ENCODE measurements at places on chromosomes 6 and 20.
A peak's percentile ranks its signal among the peaks of the same experiment; 100 is the strongest.

DNA sequence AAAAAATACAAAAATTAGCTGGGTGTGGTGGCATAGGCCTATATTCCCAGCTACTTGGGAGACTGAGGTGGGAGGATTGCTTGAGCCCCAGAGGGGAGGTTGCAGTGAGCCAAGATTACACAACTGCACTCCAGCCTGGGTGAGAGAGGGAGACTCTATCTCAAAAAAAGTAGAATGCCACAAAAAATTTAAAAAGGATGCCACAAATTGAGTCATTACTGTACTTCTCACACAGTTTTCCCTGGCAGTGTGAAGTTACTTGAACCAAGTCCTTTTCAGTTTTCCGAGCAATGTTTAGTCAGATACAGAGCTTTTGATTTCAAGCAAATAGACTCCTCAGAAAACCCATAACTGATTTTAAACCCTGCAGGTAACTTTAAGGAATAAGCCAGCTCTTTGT is 53.3 kb downstream of the TNFRSF21 start:
- DNase-seq = no peak

DNA sequence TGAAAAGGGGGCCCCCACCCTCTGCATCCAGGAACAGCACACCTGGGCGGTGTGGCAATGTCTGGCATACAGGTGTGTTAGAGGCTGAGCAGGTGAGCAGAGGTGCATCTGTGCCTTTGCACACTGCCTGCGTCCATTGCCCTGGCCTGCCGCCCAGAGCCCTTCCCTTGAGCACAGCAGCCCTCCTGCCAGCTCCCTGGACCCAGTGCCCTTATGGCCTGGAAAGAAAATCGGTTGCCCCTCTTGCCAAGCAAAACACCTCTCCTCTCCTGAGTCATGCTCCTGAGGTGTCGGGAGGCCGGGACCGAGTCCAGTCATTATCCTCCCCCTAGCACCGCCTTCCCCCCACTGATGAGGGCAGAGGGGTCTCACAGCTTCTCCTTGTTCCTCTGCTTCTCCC is 259.9 kb downstream of the SMOC2 start:
- no peak for DNase-seq

GRCh38 chr6:20279051-20279450 is 66.8 kb upstream of the MBOAT1 start:
- no peak for DNase-seq

DNA sequence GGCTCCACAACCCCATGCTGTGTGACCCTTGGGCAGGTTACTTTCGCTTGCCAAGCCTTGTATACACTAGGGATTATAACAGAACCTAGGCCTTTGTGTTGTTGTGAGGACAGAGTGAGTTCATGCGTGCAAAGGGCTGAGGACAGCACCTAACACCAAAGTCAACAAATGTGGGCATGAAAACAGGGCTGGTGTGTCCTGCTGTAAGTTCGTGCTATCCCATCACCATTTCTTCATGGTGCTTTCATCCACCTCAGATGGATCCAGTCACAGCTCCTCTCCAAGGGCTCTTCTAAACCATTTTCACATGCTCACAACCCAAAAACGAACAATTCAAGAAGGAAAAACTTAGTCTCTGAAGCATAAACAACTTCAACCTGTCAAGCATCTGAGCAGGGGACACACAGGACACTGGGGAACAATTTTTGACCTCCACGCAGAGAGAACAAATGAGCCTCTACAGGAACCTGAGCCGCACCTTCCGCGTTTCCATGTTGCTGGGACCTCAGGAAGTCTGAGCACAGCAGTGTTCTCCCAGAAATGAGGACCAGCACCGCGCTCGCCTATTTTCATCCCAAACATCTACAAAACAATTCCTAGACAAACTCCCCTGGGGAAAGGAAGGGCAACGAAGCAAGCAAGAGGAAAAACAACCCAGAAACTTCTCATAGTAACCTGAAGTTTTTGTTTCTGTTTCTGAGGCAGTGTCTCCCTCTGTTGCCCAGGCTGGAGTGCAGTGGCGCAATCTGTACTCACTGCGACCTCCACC is 3.1 kb downstream of the LRP11 start:
- no peak for DNase-seq

- DNase-seq = peak; percentile 41
Observed at GRCh38 chr6:7673063-7673536, 52.8 kb upstream of the BMP6 start.

- no peak for DNase-seq
Observed at GRCh38 chr6:166766769-166767168, 139.7 kb upstream of the RPS6KA2 start.

DNA sequence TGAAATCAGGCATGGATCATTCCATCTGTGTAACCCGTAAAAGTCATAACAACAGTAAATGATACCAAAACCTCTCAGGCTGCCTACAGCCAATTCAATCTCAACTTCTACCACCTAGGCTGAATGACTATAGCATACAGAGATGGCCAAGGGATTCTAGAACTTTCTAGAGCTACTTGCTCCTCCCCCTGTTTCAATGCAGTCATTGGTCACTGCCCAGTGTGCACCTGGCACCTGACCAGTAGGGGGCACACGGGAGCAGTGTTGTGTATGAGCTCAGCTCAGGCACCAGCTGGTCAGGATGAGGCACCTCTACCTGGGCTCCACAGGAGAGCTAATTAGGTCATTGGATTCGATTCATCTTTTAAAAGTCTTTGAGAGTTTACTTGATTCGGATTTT is 86.2 kb downstream of the PLEKHG1 start:
- no peak for DNase-seq

DNA sequence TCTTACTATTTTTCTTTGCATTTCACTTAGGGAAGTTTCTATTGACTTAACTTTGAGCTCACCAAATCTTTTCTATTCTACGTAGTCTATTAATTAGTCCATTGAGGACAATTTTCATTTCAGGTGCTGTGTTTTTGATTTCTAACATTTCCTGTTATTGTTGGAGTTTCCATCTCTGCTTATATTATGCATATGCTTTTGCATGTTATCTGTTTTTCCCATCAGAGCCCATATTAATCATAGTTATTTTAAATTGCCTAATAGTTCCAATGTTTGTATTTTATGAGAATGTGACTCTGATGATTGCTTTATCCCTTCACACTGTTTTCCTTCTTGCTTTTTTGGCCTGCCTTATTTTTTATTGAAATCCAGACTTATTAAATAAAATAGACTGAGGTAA is 414.5 kb upstream of the OPRM1 start:
- DNase-seq = no peak

DNA sequence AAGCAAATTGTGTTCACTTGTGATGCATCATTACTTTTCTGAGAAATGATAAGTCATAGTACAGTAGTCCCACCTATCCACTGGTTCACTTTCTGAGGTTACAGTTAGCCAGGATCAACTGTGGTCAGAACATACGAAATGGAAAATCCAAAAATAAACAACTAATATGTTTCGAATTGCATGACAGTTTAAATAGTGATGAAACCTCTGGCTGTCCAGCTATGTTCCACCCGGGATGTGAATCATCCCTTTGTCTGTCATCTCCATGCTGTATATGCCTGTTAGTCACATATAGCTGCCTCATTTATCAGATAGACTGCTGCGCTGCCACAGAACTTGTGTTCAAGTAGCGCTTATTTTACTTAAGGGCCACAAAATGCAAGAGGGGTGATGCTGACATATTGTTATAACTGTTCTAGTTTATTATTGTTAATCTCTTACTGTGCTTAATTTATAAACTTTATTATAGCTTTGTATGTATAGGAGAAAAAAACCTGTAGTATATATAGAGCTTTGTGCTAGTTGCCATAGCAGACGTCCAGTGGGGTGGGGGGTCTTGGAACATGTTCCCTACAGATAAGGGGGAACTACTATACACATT is 29.2 kb downstream of the AFDN start:
- peak; percentile 31 for DNase-seq

GRCh38 chr6:33996120-33996475 is 149.8 kb downstream of the GRM4 start:
- DNase-seq = no peak

GRCh38 chr6:148261470-148261869 is 81.2 kb upstream of the SASH1 start:
- no peak for DNase-seq

DNA sequence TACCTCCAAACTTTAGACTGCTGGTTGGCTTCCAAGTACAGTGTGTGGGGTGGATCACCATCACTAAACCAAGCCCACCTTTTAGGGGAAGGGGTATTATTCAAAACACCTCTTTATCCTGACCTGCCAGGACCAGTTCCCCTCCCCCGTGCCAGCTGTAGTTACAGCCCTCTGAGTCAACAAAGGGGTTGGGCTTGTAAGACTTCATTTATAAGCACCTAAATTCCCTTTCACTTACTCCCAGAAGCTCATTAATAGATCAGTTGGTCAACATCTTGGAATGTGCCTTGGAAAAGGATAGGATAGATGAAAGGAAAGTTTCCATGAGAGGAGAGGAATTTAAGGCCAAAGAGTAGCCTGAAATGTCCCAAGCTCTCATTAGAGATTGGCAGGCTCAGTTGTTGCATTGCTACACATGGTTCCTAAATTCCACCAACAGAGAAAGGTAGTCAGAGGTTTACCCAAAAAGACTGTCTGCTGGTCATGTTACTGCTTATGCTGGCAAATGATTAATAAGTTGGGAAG is 59.2 kb downstream of the TNFAIP3 start:
- peak; percentile 51 for DNase-seq

DNA sequence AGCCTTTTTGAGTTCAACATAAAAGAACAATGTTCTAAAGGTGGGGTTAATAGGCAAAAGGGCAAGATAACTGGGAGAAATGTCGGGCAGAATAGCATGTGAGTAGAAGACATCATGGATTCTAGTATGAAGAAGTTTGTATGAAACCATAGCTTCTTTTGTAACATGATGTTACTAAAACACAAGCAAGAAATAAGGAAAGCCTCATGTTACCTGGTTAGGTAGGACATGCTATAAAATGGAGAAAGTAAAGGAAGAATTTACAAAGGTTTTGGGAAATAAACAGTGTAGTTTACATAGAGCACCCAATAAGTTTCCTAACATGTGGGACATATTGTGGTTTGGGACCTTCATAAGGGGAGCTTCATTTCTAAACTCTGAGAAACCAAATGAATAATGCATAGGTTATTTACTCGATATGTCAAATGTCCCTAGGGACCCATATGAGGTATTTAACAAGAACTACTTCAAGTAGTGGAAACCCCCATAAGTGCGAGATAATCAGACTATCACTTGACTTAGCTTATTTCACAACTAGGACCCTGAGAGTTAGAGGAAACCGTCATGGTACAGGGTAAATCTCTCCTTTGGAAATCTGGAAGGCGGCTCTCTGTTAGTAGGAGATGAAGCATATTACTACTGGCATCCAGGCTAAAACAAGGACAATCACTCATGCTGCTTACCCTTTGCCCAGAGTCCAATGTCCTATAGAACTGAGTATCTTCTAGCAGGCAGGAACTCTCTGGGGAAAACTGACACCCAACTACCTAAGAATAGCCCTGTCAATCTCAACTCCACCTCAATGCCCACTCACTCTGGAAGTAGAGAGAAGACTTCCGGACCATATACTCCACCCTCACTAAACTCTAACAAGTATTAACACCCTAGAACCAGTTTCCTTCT is 57.5 kb downstream of the ILRUN start:
- DNase-seq = no peak

DNA sequence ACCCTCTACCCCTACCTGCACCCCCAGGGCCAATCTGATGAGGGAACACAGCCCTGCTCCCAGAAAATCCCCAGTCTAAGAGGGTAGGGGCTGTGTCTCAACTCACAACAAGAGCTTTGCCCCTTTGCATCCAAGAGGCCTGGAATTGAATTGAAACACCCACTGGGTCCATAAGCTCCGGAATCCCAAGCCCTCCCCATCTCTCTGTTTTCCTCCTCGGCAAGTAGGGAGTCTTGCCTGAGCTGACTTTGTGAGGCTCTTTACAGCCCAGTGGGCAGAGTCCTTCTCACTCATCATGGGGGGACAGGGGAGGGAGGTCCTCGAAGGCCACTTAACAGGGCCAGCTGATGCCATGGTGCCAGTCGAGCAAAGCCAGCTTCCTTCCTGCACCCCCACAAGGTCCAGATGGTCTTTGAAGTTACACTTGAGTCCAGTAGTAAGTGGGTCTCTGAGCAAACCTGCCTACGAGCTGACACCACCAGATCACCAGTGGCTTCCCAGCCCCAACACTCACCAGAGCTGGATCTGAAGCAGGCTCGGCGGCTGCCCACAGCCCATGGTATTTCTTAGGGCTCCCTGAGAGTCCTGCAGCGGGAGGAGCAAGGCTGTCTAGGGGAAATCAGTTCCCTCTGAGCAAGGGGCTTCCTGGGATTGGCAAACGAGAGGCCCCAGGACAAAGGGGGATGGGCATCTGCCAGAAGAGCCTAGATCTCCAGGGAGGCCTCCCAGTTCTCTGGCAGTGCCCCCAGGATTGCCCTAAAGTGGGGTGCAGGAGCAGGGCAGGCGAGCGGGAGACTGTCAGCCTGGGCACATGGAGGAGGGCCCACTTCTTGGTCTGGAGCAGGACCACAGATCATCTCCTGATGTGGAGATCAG is 144.5 kb downstream of the VEGFA start:
- no peak for DNase-seq

DNA sequence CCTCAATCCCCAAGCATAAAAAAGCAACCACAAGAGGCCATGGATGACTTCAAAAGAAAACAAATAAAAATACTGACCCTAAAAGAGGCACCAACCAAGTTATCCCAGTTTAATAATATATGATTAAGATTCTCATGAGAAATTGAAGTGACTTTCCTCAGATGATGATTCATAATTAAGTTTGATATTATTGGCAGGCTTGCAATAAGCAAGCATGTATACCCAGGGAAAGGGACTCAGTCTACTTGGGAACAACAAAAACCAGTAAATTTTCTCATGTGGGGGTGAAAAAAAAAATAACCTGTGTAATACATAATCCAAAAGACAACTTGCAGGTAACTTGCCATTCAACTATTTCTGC is 19.6 kb downstream of the JAG1 start:
- DNase-seq = no peak

GRCh38 chr6:35327349-35328027 is 14.9 kb upstream of the PPARD start:
- peak; percentile 79 for DNase-seq

DNA sequence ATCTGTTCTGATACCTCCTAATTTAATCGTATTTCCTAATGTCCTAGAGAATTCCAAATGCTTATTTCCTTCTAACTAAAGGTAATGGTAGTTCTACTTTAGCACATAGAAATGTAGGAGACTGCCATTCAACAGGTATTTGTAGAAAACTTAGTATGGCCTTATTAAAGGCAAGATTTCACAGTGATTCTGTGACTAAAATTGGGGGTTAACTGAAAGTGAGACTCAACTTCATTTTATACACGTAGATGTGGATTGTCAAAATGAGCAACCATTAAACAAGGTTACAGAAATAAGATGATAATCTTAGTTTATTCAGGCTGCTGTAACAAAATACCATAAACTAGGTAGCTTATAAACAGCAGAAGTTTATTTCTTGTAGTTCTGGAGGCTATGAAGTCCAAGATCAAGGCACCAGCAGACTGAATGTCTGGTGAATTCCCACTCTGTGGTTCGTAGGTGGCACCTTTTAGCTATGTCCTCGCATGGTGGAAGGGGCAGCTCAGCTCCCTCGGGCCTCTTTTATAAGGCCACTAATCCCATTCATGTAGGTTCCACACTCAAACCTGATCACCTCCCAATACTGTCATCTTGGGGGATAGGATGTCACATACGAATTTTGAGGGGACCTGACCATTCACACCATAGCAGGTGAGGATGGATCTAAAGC is 38.7 kb downstream of the TAB2 start:
- no peak for DNase-seq

GRCh38 chr6:84027340-84028181 is 6.0 kb upstream of the MRAP2 start:
- DNase-seq = no peak

- DNase-seq = no peak
Observed at GRCh38 chr6:52365317-52365716, 3.4 kb downstream of the PAQR8 start.

Measured in HTR-8/SVneo (cell line).